Kidney epithelial cell (primary cell): ENCODE measurements at places on chromosomes 13 and 19. TPM values are rescaled to one million over a fixed set of nuclear protein-coding genes. Genes with fewer than 3 reads are reported as not detected.

The FAM124A gene
- total RNA-seq = 0.48 and 1.2 TPM in 2 replicates

DNA sequence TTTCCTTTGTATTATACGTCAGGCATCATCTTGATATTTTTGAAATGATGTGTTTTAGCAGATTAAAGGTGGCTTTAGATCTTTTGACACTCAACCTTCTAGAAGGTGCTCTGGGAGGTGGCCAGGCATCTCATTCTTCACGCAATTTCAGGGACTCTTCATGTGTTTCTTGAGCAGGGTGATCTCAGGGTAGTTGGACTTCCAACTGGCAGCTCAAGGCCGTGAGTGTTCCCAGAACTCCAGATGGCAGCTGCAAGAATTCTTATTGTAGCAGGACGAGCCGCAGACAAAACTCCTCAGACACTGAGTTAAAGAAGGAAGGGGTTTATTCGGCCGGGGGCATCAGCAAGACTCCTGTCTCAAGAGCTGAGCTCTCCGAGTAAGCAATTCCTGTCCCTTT lies 82.5 kb upstream of the UBAC2 start:
- no peak for DNase-seq

The ZNF112 gene
- total RNA-seq = 3.6 and 7.6 TPM in 2 replicates

- no peak for DNase-seq
These were observed 23.8 kb upstream of the VSTM2B start for GRCh38 chr19:29501816-29502580.

DNA sequence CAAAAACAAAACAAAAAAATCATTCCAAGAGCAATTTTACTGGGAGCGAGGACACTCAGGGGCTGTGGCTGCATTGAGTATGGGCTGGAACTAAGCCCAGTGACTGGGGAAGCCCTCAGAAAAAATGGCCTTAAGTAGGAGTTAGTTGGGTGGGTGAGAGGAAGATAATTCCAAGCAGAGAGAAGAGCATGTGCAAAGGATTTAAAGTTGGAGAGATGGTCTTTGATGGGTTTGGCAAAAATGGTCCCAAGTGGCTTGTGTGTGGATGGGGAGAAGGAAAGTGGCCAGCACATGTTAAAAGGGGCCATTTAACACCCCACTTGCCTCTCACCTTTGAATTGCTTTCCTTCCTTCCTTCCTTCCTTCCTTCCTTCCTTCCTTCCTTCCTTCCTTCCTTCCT lies 6.7 kb upstream of the CYP4F22 start:
- DNase-seq = no peak

GRCh38 chr13:102769679-102770078 lies 3.9 kb downstream of the TEX30 start:
- DNase-seq = no peak

DNA sequence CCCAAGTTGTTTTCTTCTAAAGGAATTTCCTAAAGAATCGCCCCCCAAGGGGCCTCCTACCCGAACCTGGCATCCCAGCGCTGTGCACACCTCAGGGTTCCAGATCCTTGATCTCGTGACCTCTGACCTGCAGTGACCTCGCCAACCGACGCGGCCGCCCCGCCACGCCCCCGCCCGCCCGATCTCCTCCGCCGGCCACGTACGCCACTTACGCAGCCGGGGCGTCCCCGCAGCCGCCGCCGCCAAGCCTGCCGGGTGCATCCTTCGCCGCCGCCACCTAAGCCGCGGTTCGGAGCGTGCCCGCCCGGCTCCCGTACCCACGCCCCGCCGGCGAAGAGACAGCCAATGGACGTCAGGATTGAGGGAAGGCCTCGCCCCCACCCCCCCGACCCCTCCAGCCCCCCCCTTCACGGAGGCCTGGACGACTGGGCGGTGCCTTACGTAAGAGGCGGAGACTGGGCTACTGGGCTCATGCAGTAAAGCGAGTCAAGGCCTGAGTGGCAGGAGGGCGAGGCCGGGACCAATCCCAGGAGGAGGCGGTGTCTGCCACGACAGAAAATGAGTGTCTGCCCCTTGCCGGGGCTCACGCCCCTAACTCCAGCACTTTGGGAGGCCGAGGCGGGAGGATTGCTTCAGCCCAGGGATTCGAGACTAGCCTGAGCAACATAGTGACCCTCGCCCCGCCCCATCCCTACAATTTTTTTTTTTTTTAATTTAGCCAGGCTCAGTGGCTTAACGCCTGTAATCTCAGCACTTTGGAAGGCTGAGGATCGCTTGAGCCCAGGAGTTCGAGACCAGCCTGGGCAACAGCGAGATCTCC lies at the start of gene YIF1B:
TSS of gene YIF1B (minus strand) at position 291 of the 820 bp plus-strand sequence. CDS start at position 261, 30 bp downstream.
- peak; percentile 90 for DNase-seq

GRCh38 chr13:43478211-43478610 lies 308.6 kb downstream of the ENOX1 start:
- DNase-seq = no peak
